ENCODE measurements at places on chromosomes 2 and 18. TPM values are rescaled to one million over a fixed set of nuclear protein-coding genes. Genes with fewer than 3 reads are reported as not detected.

Gene SIX3
- total RNA-seq = not detected

- peak; percentile 36 for DNase-seq
Measured at GRCh38 chr2:104944495-104944894, 90.6 kb downstream of the POU3F3 start.

GRCh38 chr2:197931661-197932312 lies 127.4 kb downstream of the PLCL1 start:
- DNase-seq = no peak

DNA sequence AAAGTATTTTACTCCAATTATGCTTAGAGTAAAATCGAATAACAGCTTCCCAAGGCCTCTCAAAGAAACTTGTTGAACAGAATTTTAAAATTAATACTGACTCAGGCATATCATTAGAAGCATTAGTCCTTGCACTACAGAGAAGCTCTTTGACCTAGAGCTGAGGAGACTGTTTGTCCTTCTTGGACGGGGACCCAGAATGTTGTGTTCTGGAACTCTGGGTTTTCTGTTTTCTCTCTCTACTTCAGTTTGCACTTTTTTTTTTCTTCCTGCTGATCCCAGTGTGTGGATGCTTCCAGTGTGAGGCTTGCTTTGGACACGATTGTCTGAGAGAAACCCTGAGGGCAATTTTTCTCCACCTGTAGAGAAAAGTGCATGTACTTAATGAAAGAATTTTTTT lies 847.6 kb downstream of the SOCS6 start:
- DNase-seq = no peak

- peak; percentile 19 for DNase-seq
Measured at GRCh38 chr18:74819433-74820059, 221.9 kb downstream of the ZNF407 start.

- no peak for DNase-seq
Measured at GRCh38 chr2:25570161-25570845, 103.1 kb downstream of the DTNB start.
